ENCODE measurements at places on chromosomes 2 and 18. TPM values are rescaled to one million over a fixed set of nuclear protein-coding genes. Genes with fewer than 3 reads are reported as not detected.

FAM237A gene
- total RNA-seq = not detected

DNA sequence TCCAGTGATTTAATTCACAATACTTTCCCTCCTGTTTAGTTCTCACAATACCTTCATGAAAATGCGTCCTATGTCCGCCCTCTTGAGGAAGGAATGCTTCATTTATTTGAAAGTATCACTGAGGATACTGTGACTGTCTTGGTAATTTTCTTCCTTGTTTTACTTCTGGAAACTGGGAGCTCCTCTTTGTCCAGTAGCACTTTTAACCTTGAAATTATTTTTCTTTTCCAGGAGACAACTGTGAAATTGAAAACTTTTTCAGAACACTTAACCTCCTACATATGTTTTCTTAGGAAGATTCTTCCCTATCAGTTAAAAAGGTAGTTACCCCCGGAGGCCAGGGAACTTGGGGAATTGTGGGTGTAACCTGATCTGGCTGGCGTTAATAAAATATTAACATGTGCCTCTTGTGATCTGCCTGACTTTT lies 58.9 kb upstream of the STON1 start:
- DNase-seq = no peak

CHRNA1 gene
- 2.2 TPM for total RNA-seq

GRCh38 chr2:46303822-46304221 lies 6.6 kb downstream of the EPAS1 start:
- no peak for DNase-seq

DNA sequence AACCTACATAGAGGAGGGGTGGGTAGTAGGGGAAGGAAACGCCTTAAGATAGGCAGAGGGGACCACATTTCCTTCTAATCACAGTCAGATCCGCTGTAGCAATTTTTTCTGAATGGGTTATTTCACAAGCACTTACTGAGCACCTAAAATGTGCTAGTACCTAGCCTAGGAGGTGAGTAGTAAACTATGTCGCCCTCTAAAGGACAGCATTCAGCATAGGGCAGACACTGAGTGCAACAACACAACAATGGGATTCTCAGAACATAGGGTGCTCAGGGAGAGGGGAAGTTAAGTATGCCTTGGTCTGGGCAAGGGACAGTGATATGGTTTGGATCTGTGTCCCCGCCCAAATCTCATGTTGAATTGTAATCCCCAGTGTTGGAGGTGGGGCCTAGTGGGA lies 166.1 kb upstream of the RAB6C start:
- DNase-seq = no peak

TUBA3E gene
- 0.05 TPM for total RNA-seq

DNA sequence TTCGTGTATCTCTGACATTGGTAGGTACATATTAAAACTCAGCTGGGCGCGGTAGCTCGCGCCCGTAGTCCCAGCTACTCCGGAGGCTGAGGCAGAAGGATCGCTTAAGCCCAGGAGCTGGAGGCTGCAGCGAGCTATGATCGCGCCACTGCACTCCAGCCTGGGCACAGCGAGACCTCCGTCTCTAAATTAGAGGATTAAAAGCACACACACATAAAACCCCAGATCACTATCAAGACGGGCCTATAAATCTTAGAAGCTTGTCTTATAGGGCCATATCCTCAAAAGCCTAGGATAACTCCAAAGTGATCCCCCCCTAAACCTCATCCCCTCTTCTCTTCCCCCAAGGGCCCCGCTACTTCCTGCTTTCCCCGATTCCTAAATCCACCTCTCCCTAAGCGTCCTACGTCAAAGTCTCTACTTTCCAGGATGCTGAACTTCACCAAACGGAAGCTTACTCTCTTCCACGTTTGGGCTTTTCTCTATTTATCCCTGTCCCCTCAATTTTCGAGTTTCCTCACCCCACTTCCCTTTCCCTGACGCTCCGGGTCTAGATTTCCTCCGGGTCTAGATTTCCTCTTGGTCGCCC lies 707 bp downstream of the KRCC1 start:
- peak; percentile 9 for DNase-seq

- DNase-seq = no peak
These were observed 144.7 kb downstream of the PMAIP1 start for GRCh38 chr18:60044290-60045006.

GRCh38 chr2:229477269-229477755 lies 206.2 kb upstream of the PID1 start:
- DNase-seq = no peak

PLB1 gene
- 1.8 TPM for total RNA-seq

SCYGR2 gene
- total RNA-seq = not detected

DNA sequence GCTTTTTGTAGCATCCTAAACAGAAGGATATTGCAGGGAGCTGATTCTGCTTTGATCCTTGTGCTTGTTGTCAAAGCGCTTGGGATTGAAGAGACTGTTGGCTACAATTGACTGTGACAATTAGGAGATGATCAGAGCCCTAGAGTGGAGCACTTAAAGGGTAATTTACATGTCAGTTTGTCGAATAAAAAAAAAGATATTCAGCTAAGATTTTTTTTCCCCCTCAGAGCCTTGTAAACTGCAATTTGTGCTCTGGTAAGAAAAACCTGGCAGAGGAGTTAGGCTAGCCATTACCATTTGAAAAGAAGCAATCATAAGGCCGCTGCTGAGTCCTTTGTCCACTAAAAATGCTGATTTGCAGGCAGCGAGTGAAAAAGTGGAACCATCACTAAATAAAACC lies 47.8 kb upstream of the ZEB2 start:
- no peak for DNase-seq

DNA sequence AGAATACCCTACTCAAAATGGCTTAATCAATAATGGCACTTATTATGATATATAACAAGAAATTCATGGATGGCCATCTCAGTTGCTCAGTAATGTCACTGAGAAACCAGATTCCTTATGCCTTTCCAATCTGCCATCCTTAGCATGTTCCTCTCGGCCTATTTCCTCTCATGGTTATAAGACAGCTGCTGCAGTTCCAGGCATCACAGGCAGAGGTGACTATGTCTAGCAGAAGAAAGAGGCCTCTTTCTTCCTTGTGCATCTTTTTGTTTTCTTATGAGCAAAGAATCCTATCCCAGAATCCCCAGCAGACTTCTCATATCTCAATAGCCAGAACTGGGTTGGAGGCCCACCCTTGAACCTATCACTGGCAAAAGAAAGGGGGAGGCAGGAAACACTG lies 310.6 kb upstream of the SPRED2 start:
- no peak for DNase-seq

GRCh38 chr2:240511351-240512108 lies 46.3 kb downstream of the ANKMY1 start:
- no peak for DNase-seq

DNA sequence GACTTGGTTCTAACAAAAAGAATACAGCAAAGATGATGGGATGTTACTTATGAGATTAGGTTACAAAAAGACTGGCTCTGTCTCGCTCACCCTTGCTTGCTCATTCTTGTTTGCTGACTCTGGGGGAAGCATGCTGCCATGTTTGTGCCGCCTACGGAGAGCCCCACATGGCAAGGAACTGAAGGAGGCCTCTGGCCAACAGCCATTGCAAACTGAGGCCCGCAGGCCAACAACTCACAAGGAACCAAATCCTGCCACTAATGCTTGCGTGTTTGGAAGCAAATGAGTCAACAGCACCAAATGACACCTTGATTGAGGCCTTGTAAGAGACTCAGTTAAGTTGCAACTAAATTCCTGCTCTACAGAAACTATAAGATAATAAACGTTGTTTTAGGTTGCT lies 297.6 kb upstream of the STON1 start:
- DNase-seq = no peak

GRCh38 chr2:161173541-161174194 lies 13.4 kb downstream of the TANK start:
- DNase-seq = no peak

All from thymus (tissue), 14 donors.